ENCODE measurements at places on chromosomes 5 and 9. TPM values are rescaled to one million over a fixed set of nuclear protein-coding genes. Genes with fewer than 3 reads are reported as not detected.

DNA sequence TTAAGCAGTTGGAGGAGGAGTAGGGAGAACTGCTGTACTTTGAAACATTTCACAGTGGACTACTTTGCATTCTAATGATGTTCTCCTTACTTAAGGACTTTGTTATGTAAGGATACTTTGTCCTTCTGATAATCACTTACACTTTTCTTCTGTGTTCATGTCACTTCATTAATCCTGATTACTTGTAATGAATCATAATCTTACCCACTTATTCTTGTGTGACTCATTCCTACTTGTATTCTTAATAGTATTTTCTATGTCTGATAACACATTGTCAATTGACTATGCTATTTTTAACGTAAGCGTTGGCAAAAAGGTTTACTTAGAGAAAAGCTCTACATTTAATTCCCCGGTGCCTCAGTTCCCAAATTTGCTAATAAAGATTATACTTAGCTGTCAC is 63.8 kb downstream of the GHR start:
- no peaks in the 10 kb centered on the region for H3K27me3 ChIP-seq
- no peak overlapping the region for H3K4me3 ChIP-seq
- no peak overlapping the region for H3K27ac ChIP-seq
- no peak for DNase-seq

DNA sequence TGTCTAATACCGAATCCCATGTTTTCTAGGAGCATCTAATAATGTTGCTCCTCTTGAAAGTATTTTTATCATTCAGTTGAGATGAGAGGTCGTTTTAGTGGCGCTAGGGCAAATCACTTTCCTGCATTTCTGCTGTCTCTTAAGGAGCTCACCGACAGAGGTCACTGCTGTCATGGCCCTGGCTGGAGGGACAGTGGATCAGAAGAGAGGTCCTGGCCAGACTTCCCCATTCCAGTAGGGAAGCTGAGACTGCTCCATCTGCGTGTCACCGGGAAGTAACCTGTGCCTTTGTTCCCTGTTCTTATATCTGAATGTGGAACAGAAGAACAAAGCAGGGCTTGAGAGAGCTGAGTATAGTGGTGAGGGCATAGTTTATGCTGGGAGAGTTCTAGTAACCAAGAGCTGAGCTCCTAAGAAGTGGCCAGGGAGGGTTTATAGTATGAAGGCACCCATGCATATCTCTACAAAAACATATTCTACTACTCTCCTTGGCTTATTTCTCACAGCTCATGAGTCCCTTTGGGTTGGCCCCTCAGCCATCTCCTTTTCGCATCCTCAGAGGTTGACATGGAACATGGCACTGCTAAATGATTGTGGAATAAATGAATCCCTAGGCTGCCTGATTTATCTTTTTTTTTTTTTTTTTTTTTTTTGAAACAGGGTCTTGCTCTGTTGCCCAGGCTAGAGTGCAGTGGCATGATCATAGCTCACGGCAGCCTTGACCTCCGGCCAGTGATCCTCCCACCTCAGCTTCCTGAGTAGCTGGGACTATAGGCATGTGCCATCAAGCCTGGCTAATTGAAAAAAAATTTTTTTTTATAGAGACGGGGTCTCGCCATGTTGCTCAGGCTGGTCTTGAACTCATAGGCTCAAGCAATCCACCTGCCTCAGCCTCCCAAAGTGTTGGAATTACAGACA is 27.2 kb downstream of the ATP6V0E1 start:
- H3K36me3 ChIP-seq, result peaks cover 5% of the 10 kb centered on the region
- DNase-seq, result no peak
- H3K27me3 ChIP-seq, result no peaks in the 10 kb centered on the region
- no peaks in the 10 kb centered on the region for H3K4me1 ChIP-seq

DNA sequence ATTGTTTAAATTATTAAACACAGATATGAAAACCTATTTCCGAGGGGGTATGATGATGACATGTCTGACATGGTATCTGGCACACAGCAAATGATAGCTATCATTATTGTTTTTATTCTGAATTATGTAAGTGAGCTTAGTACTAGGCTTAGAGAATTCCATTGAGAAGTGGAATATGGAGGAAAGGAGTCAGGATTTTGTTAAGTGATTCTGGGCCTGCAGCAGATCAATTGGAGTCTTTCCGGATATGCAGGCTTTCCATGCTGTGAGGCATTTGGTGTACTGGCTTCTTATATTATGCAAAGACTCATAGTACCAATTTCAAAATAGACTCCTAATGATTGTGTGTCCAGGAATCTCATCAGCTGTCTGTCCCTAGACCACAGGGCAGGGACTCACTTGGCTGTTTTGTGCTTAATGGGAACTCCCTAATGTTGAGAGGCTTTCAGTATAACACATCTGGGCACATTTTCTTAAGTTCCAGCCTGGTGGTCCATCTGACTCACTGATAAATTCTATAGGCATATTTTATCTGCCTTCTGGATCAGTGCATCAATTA is 180.0 kb upstream of the KLF9 start:
- no peak overlapping the region for H3K27ac ChIP-seq
- H3K36me3 ChIP-seq, result no peaks in the 10 kb centered on the region
- no peaks in the 10 kb centered on the region for H3K4me1 ChIP-seq
- DNase-seq, result no peak

DNA sequence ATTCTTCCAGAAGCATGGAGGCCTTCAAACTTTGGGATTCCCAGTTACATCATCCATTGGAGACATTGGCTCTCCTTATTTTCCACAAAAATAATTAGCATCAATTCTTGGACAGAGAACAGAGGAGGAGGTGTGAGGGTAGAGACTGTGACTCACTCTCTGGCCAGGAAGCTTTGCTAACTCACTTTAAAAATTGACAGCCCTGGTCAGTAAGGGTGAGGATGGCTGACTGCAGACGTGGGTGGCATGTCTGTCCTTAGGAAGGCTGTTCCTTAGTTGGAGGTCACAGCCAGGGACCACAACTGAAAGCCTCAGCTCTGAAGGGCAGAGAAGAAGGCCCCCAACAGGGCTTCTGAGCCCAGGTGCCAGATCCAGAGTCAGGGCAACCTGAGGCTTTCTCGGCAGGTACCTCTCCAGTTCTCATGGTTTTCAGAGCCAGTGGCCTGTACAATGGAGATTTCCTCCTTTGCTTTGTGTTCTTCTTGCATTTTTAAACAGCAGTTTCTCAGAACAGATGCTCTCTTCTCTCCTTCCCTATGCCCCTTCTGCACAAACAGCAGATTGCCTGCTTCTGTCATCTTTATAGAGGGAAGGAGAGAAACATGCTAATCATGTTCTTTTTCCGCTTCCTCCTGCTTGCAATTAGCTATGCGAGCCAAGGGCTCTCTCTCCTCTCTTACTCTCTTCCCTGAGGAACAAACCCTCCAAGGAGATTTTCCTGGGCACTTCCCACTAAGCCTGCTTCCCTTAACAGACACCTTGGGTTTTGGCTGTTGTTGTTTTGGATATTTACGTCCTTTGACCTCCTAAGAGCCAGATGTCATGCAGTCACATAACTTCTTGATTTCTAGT is 92.5 kb upstream of the ZNF366 start:
- no peaks in the 10 kb centered on the region for H3K27me3 ChIP-seq
- H3K27ac ChIP-seq, result no peak overlapping the region
- H3K4me1 ChIP-seq, result no peaks in the 10 kb centered on the region
- no peak for DNase-seq
- H3K36me3 ChIP-seq, result no peaks in the 10 kb centered on the region

DNA sequence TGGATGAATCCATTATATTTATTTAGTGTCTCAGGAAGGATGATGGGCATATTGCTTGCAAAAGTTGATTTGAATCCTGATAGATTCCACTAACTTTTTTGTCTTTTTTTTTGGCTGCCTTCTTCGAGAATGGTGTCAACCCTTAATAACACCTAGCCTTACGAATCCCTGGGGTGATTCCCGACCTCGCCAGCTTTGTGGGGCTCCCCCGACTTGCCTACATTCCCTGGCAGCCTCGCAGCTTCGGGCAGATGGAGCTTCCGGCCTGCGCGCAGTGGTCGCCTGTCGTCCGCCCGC is 366 bp upstream of the DOCK8 start:
- peaks cover 3% of the 10 kb centered on the region for H3K27me3 ChIP-seq
- peaks cover 3% of the 10 kb centered on the region for H3K4me1 ChIP-seq
- no peak for DNase-seq
- H3K27ac ChIP-seq, result no peak overlapping the region

Gene CPEB4
- total RNA-seq, result 24.2 TPM

GRCh38 chr9:112743216-112743836 is 7.2 kb upstream of the SNX30 start:
- H3K4me3 ChIP-seq, result no peak overlapping the region
- no peak overlapping the region for H3K27ac ChIP-seq
- DNase-seq, result no peak

DNA sequence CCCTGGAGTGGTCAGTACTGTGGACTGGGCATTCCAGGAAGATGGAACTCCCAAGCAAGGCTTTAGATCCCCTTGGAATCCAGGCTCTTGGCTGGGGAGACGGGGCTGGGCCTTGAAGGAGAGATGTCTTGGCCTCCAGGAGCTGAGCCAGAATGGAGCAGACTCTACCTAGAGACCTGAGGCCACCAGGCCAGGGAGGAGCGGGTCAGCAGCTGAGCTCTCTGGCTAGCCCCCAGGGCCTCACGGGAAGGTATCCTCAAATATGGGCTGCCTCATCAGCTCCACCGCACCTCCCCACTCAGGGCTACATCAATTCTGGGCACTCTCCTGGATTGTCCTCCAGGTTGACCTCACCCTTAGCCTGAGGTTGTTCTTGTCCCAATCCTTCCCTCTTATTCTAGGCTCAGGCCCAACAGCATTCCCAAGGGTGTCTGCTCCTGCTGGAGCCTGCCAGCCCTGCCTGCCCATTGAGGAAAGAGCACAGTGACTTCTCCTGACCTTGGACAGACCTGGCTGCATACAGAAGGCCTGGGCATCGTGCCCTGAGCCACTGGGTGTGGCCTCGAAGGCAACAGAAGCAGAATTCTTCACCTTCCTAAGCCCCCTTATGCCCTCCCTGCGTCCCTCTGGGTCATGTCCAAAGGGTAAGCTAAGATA is 3.0 kb upstream of the PDLIM4 start:
- H3K4me3 ChIP-seq, result no peak overlapping the region
- H3K27me3 ChIP-seq, result peaks cover 57% of the 10 kb centered on the region
- no peaks in the 10 kb centered on the region for H3K36me3 ChIP-seq

DNA sequence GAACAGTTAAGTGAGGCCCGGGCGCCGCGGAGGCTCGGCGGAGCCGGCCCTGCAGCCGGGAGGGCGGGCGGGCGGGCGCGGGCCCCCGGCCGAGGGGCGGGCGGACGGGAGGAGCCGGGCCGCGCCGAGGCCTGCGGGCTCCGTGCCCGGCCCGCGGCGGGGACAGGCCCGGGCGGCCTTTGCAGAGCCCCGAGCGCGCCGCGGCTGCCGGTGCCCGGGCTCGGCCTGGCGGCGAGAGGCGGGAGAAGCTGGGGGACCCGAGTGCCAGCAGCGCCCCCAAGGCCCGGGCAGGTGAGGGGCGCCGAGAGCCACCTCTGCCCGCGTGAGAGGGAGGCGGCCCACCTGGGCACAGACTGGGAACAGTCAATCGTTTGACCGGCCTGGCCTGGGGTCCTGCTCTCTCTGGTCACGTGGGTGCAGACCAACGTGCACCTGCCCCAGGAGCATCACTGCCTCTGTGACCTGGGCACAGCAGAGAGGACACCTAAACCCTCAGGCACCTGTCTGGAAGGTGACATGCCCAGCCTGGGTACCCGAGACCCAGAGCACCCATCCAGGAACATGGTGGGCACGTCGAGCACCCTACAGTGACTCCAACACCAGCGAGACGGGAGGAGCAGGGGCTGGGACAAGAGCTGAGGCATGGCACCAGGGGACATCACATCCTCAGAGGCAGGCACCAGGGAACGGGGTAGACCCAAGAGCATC is 531 bp downstream of the MVB12B start:
- peak; percentile 42 for DNase-seq
- H3K27me3 ChIP-seq, result no peaks in the 10 kb centered on the region
- H3K4me3 ChIP-seq, result peak overlapping the region; percentile 62
- H3K27ac ChIP-seq, result peak overlapping the region; percentile 60
- no peaks in the 10 kb centered on the region for H3K36me3 ChIP-seq

- DNase-seq, result no peak
- no peak overlapping the region for H3K27ac ChIP-seq
- no peaks in the 10 kb centered on the region for H3K4me1 ChIP-seq
- H3K4me3 ChIP-seq, result no peak overlapping the region
Measured at GRCh38 chr9:115883467-115884329, 269.9 kb upstream of the PAPPA start.

- H3K36me3 ChIP-seq, result no peaks in the 10 kb centered on the region
- no peak overlapping the region for H3K4me3 ChIP-seq
Measured at GRCh38 chr9:69097064-69097463, 61.5 kb downstream of the FXN start.

DNA sequence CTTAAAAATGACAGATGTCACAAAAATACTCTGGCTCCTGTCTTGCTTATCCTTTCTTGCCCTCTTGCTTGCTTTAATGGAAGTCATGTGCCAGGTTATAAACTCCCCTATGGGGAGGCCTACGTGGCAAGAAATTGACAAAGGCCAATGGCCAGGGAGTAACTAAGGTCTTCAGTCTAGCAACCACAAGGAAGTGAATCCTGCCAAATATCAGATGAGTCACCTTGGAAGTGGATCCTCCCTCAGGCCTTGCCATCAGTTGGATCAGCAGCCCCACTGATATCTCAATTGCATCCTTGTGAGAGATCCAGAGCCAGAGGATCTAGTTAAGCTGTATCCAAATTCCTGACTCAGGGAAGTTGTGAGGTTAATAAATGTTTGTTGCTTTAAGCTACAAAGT is 82.8 kb downstream of the CAAP1 start:
- no peaks in the 10 kb centered on the region for H3K27me3 ChIP-seq
- H3K27ac ChIP-seq, result no peak overlapping the region
- H3K4me3 ChIP-seq, result no peak overlapping the region
- no peaks in the 10 kb centered on the region for H3K4me1 ChIP-seq

Gene VLDLR
- total RNA-seq, result 0.55 TPM

- H3K4me3 ChIP-seq, result no peak overlapping the region
- DNase-seq, result no peak
- no peak overlapping the region for H3K27ac ChIP-seq
- peaks cover 7% of the 10 kb centered on the region for H3K36me3 ChIP-seq
Measured at GRCh38 chr5:175690025-175690424, 32.2 kb downstream of the HRH2 start.

Gene AGGF1
- total RNA-seq, result 17.9 TPM

GRCh38 chr5:116517488-116517887 is 57.1 kb downstream of the SEMA6A start:
- no peak overlapping the region for H3K4me3 ChIP-seq
- no peaks in the 10 kb centered on the region for H3K36me3 ChIP-seq
- H3K27me3 ChIP-seq, result no peaks in the 10 kb centered on the region
- no peak overlapping the region for H3K27ac ChIP-seq

GRCh38 chr5:42691413-42691937 is 65.1 kb upstream of the CCDC152 start:
- H3K27me3 ChIP-seq, result peaks cover 3% of the 10 kb centered on the region
- H3K36me3 ChIP-seq, result no peaks in the 10 kb centered on the region
- H3K4me3 ChIP-seq, result no peak overlapping the region

Gene SV2C
- not detected for total RNA-seq

DNA sequence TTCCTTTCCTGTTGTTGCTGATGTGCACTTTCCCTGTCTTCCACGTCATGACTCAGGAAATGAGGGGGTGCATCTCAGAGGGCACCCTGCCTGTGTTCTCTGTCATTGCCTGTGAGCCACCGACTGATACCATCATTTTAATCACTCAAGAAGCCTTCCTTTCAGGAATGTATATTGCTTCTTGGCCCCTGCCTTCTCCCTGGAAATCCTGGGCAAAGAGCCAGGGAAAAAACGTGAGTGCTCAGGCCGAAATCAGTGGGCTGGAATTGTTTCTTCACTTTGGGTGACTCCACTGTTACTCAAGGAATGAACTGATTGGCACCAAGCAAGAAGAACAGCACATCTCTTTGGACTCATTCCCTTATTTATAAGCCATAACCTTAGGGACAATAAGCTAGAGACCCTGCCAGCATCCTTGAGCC is 126.1 kb downstream of the SNX18 start:
- H3K4me1 ChIP-seq, result peaks cover 38% of the 10 kb centered on the region
- no peak overlapping the region for H3K27ac ChIP-seq
- no peaks in the 10 kb centered on the region for H3K36me3 ChIP-seq
- H3K27me3 ChIP-seq, result no peaks in the 10 kb centered on the region
- no peak for DNase-seq

Gene SLC34A3
- not detected for total RNA-seq
